ENCODE measurements at places on chromosomes 16 and 17. TPM values are rescaled to one million over a fixed set of nuclear protein-coding genes. Genes with fewer than 3 reads are reported as not detected.
A peak's percentile ranks its signal among the peaks of the same experiment; 100 is the strongest.

The NUPR1 gene
- polyA plus RNA-seq, result 16.0 TPM

The CHST6 gene
- 3.3 TPM for polyA plus RNA-seq

DNA sequence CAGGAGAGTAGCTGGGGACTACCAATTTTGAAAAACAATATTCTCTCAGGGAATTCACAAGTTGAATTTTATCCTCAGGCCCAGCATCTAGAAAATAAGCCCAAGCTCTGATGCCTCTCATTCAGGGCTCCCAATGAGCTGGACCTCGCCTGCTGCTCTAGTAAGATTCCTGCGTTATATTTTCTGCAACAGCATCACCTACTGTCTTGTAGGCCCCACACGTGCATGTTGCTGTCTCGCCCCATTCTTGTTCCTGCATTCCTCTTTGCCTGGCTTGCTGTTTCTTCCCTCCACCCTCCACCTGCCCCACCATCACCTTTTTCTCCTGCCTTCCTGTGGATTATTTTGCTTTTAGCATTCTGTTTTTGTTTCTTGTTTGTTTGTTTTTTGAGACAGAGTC lies 8.3 kb upstream of the ST6GALNAC2 start:
- no peak for DNase-seq

DNA sequence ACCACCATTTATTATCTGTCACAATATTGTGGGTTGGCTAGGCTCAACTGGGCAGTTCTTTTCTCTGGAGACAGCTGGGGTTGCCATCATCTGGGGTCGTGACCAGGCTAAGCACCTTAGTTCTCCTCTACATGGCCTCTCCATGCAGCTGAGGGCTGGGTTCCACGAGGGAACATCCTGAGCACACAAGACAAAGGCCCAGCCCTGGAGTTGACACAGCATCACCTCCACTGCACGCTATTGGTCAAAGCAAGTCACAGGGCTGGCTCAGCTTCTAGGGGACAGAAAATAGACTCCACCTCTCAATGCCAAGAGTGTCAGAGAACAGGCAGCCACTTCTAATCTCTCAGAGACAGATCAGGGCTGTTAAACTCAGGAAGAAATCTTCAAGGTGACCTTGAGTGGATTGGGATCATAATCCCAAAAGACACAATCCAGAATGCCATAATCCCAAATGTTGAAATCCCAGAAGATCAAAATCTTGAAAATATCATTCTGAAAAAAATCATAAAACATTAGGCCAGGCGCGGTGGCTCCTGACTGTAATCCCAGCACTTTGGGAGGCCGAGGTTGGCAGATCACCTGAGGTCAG lies 13.0 kb upstream of the USP10 start:
- no peak for DNase-seq

DNA sequence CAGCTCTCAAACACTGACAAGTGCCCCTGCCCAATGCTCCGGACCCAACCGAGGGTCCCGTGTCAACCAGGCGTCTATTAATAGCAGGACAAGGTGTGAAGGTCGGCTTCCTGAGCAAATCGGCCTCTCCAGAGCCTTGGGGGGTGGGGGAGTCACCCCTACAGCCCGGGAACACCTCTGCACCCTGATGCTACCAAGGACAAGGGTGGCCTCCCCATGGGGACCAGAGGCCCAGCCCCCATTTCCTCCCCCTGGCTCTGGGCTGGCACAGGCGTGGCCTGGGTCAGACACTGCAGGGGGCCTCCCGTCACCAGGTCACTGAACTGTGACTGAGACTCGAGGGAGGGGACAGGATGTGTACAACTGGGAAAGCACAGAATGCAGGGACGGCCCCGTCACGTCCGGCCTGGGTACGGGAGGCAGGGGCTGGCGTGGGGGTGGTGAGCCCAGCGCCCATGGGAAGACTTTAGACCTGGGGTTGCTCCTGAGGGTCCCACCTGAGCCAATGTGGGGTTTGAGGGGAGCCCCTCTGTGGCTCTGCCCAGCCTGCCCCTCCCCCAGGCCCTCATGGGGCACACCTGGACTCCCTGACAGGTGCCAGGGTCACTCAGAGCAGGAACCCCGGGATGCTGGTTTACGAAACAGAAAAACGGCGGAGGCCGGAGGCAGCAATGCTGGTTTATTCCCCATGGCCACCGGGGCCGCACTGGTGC lies 579 bp upstream of the CYBA start:
- peak; percentile 91 for DNase-seq

All from large intestine (tissue), 12 donors.